Kidney glomerular epithelial cell (primary cell): ENCODE measurements at places on chromosomes 2 and 18.

GRCh38 chr2:112259509-112260294 lies 4.9 kb upstream of the ZC3H8 start:
- DNase-seq = peak; percentile 48

- no peak for DNase-seq
Observed at GRCh38 chr2:114610677-114611076, 168.2 kb downstream of the DPP10 start.

GRCh38 chr2:171878481-171878993 lies 15.5 kb downstream of the SLC25A12 start:
- no peak for DNase-seq

GRCh38 chr2:6635296-6635695 lies 230.4 kb downstream of the CMPK2 start:
- no peak for DNase-seq

GRCh38 chr18:54878159-54878622 lies 49.9 kb downstream of the RAB27B start:
- DNase-seq = no peak

- no peak for DNase-seq
Observed at GRCh38 chr2:105390454-105390853, 8.4 kb downstream of the FHL2 start.

- DNase-seq = peak; percentile 3
Observed at GRCh38 chr2:25912851-25913695, 34.8 kb upstream of the ASXL2 start.

DNA sequence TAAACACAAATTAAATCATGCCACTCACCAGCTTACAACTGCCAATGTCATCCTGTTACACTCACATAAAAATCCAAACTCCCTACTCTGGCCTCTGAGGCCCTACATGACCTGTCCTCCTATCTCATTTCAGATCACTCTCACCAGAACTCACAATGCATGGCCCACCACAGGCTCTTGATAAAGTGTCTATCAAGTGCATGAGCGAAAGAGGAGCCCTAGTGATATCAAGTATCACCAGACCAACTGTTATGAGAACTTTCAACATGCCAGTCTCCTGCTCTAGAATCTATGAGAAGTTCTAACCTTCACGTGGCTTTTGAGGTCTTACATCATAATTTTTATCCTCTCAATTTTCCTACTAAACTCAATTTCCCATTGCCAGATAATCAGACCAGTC lies 76.4 kb upstream of the CD226 start:
- DNase-seq = no peak

- no peak for DNase-seq
Observed at GRCh38 chr18:58572181-58572580, 56.7 kb downstream of the ALPK2 start.

- DNase-seq = no peak
Observed at GRCh38 chr2:64179582-64180321, 35.5 kb upstream of the PELI1 start.

GRCh38 chr2:218557941-218558340 lies 10.2 kb downstream of the USP37 start:
- DNase-seq = no peak

GRCh38 chr18:49026501-49027373 lies 76.0 kb upstream of the SMAD7 start:
- no peak for DNase-seq

GRCh38 chr2:235270956-235271355 lies 222.9 kb upstream of the AGAP1 start:
- DNase-seq = peak; percentile 6

DNA sequence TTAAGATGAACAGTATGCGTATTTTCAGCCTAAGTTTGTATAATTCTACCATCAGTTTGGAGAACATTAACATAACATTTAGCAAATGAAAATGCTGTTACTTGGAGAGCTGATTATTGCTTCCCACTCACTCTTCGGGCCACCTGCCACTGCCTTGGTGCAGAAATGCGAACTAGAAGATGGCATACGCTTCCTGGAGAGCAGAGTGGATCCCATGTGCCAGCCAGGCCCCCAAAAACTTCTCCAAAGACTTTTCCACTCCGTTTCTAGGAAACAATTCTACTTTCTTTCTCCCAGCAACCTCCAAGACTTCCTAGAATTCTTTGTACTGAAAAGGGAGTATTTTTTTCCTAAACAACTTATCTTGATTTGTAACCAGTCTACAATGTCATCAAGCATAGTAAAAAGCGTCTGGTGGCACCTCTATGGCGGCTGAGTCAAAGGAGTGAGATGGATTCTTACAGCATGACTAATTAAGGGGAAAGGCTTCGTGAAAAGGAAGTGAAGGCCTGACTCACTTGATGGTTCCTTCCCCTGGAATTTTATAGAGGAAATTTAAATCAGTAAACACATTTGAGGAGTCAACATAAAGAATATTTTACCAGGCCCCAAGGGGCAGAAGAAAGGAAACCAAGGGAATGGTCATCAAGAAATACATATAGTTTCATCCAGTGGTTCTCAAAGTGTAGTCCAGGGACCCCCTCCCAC lies 36.6 kb downstream of the FEZ2 start:
- peak; percentile 91 for DNase-seq

- no peak for DNase-seq
Observed at GRCh38 chr2:235195921-235196320, 244.1 kb downstream of the SH3BP4 start.

GRCh38 chr18:42412896-42413295 lies 457.9 kb downstream of the PIK3C3 start:
- DNase-seq = peak; percentile 77

DNA sequence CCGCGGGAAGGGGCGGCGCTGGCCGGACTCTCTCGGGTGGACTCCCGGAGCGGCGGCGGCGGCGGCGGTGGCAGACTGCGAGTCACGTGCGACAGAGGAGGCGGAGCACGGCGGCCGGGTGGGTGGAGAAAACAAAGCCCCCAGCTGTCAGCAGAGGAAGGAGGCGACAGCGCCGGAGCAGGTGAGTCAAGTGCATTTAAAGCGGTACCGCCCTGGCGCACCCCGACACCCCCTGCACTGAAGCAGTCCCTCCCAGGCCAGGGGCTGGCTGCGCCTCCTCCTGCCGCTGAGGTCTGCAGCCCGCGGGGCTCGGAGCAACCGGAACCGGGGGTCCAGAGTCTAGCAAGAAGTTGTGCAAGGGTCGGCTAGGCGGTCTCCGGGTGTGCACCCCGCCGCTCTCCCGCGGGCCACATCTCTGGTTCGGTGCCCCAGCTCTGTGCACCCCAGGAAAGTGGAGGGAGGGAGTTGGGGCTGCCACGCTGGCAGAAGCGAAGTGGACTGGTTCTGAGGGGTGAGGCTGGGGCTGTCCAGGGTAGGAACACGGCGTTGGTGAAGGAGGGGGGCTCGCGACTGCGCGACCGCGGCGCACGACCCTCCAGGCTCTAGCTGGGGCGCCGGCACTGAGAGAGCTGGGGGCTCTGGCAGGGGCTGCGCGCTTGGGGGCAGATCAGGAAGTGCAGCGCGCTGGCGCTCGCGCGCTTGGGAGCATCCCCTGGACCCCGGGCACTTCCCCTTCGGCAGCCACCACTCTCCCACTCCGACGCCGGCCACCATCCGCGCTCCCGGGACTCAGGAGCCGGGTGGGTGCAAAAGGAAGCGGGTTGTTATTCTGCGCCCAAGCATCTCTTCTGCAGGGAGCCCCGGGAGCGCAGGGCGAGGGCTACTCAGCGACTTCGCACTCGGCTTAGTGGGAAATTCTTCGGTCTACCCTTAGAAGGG lies 64.0 kb upstream of the MAPRE2 start:
- peak; percentile 42 for DNase-seq

DNA sequence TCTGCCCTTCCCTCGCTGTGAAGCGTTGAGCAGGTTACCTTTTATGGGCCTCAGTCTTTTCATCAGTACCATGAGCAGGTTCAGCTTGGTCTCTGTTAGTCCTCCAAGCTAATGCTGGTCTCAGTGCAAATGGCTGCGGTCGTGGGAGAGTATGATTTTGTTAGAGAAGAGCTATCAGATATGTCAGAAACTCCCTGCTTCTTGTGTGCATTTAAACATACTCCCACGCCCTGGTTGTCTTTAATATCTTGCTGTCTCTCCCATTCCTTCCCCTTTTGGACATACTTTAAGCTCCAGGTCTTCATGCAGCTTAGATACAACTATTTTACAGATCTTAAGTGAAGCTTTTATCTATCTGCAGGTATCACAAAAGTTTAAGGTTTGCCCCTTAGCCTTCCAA lies 62.9 kb downstream of the EFR3B start:
- DNase-seq = no peak

- DNase-seq = no peak
Observed at GRCh38 chr2:83068714-83069113, 1390.4 kb downstream of the SUCLG1 start.

GRCh38 chr2:236569573-236569973 lies at the start of gene ACKR3:
Gene ACKR3, plus strand, starts transcription at chr2:236569825. Its CDS starts 10,641 bp downstream, at chr2:236580466.
- DNase-seq = peak; percentile 3

GRCh38 chr2:71689968-71690834 lies 236.8 kb downstream of the DYSF start:
- DNase-seq = no peak

- DNase-seq = no peak
Observed at GRCh38 chr18:48459016-48459415, 49.8 kb upstream of the ZBTB7C start.

DNA sequence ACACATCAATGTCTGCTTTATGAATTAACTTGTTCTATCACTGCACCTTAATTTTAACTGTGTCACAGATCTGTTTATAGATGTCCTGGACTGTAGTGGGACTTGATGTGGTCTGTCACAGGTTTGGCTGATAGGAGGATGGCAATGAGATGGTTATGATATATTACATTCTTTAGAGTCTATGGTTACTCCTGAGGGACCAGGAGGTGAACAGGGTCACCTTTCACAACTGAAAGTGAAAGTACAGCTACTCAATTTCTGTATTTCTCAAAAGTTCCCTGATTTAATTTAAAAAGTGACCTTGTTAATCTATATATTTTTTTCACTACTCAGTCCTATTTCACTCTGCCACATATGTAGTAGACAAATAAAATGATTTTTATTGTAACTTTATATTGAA lies 1284.1 kb upstream of the GYPC start:
- no peak for DNase-seq

DNA sequence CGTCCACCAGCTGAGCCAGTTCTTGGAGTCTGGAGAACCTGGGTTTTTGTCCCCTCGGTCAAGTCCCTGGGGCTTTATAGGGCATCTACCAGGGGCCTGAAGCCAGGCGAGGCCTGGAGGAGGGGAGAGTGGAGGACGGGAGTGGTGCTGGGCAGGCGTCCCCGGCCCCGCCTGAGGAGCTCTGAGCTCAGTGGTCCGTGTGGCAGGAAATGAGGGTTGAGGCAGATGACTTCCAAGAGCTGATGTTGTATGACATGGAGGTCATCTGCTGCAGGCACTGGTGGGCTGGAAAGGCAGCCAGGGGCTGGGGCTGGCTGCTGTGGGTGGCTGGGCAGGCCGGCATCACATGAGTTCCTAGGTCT lies 118.5 kb upstream of the HS6ST1 start:
- DNase-seq = no peak

- DNase-seq = no peak
Observed at GRCh38 chr2:62176801-62177200, 19.1 kb upstream of the B3GNT2 start.

DNA sequence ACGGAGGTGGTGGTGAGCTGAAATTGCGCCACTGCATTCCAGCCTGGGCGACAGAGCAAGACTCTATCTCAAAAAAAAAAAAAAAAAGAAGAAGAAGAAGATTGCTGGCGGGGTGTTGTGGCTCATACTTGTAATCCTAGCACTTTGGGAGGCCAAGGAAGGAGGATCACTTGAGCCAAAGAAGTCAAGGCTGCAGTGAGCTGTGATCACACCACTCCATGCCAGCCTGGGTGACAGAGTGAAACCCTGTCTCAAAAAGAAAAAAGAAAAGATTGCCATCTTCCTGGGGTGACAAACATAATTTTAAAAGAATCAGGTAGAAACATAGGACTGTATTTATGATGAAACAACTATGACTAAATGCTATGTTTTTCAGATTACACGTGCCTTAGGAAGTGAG lies 55.1 kb upstream of the EML4 start:
- DNase-seq = no peak

GRCh38 chr2:1550658-1551316 lies 137.5 kb downstream of the TPO start:
- no peak for DNase-seq

DNA sequence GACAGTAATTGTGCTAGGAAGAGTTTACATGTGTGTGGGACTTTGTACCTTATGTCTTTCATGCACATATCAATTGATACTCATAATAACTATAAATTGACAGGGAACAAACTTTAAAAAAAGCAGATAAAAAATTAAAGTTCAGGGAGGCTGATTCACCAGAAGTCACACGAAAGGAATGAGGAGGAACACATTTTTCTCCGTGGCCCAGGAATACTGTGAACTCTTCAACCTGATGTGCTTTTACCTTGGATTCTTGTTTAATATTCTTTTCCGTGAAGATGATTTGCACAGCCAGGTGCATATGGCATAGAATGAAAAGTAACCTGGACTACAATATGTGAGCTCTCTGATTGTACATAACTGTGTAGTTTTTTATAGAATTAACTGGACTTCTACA lies 326.3 kb downstream of the CDH7 start:
- DNase-seq = no peak

DNA sequence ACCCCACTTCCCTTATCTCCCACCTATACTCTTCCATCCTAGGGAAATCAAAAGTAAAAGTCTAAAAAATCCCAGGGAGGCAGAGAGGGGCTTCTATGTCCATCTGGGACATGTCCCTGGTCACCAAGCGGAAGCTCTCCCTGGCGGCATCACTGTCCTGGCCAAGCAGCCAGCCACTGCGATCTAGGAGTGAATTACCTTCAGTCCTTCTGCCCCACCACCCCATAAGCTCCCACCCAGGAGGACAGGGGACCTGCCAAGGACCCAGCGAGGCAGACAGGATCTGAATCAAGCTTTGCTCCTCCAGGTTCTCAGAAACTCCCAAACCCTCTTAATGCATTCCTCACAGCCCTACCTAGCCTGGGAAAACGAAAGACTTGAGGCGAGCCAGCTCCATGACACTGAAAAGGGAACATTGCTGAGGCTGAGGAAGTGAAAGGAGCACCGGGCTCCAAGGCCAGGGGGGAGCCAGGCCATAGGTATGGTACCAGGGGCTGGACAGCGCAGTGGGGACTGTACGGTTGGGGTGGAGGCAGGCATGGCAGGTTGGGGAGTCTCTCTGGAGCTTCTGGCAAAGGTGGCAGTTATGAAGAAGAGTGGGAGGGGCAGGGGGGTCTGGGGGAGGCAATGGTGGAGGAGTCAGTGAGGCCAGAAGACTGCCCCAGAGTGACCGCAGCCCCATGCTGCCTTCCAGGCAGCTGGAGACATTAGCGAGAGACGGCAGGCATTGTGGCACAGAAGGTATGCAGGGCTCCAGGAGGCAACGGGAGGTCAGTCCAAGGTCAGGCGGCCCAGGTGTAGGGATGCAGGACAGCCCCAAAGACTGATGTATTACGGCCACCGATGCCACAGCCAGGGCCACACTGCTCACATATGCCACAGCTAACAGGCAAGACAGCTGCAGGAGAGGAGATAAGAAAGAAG lies 2.7 kb upstream of the SLC23A3 start:
- no peak for DNase-seq

DNA sequence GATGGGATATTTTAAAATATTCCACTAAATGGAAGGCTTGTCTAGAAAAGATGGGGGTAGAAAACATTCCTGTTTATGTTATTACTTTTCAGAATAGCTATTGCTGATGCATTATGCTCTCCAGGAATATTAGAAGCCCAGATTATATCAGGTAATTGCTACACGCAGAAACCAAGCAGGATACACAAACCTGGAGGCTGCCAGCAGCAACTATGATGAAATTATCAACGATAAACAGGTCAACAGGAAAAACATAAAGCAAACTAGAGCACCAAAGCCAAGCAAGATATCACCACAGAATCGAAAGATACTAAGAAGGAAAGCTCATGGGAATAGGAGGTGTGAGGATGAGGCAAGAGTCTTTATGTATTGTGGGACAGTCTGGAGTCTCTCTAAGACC lies 113.2 kb upstream of the SPATS2L start:
- no peak for DNase-seq
